ENCODE measurements at places on chromosomes 12 and 14.

DNA sequence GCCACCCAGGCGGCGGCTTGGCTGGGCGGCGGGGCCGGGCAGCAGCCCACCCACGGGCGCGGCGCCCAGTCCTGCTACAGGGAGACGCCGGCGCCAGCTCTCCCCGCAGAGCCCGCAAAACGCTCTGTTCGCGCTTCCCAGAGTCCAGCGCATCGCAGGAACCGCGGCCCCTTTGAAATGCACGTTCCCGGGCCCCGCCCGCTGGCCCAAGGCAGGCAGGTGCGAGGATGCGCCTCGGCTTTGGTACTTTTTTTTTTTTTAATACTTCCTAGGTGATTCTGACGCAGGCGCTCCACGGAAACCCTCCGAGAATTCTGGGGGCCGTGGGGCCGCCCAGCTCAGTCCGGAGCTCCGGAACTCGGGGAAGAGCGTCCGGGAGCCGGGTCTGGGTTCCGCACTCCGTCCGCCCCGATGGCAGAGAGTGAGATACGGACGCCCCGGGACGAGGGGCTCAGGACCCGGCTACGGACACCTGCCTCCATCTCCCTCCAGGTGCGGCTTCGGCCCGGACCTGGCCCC, 483 bp downstream of the POC1B start:
- no peak for DNase-seq

DNA sequence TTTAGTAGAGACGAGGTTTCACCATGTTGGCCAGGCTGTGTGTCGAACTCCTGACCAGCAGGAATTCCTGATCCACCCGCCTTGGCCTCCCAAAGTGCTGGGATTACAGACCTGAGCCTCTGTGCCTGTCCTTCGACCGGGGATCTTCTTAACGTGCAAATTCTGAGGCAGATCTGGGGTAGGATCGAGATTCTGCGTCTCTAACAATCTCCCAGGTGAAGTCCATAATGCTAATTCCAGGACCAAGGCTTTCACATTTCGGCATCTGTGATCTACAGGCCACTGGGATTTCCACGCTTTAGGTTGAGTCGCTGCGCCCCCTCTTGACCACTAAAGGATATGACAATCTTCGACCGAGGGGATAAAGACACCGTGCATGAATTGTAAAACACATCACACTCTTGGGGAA, 24.8 kb downstream of the FOS start:
- peak; percentile 73 for DNase-seq

- no peak for DNase-seq
These were observed 95.0 kb downstream of the SYT1 start for GRCh38 chr12:78959556-78959955.

DNA sequence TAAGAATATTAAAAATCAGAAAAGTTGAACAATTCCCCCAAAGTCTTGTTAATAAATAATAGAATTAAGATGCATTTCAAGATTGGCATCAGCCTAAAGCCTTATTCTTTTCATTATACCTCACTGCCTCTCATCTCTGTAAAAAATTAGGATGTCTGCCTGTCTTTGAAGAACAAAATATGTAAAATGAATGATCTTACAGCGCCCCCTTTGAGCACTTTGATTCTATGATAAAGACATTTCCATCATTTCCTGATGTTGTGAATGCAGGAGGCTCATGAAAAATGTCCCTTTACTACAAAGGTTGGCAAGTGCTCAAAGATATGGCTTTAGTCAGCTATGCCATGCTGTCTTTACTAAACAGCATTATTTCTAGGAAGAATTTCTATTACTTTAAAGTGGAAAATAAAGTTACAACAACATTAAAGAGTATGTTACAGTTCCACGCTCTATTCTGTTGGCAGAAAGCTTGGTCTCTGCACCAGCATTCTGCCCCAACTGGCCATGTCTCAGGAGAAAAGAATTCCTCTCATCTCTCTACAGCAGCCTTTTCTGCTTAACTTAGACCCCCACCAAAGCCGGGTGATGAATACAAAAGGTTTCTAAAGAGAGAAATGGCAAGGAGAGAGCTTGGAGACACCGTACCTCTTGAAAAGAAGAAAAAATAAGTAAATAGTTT, 95.1 kb downstream of the LLPH start:
- no peak for DNase-seq

DNA sequence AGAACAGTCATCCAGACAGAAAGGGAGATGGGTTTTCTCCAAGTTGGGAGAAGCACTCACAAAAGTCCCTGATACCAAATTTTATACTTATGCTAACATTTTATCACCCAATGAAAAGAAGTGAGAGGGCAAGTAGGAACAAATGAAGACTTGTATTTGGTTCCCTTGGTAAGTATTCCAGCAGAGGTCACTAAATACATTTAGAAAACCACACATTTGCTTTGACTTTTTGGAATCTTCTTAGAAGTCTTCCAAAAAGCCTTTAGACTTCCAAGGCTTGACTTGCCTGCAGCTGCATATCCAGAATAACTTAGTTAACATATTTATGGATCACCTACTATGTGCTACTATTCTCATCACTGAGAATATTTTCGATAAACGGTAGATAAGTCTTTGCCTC, 3.1 kb upstream of the GYS2 start:
- DNase-seq: no peak

All from NCI-H2227 treated with DMSO at 0.1 percent for 48 hours (cell line).